ENCODE measurements at places on chromosomes 11 and 22.

- no peak for DNase-seq
Observed at GRCh38 chr11:74992852-74993251, 4.1 kb downstream of the NEU3 start.

GRCh38 chr11:12634329-12634728 lies 39.9 kb upstream of the TEAD1 start:
- no peak for DNase-seq

DNA sequence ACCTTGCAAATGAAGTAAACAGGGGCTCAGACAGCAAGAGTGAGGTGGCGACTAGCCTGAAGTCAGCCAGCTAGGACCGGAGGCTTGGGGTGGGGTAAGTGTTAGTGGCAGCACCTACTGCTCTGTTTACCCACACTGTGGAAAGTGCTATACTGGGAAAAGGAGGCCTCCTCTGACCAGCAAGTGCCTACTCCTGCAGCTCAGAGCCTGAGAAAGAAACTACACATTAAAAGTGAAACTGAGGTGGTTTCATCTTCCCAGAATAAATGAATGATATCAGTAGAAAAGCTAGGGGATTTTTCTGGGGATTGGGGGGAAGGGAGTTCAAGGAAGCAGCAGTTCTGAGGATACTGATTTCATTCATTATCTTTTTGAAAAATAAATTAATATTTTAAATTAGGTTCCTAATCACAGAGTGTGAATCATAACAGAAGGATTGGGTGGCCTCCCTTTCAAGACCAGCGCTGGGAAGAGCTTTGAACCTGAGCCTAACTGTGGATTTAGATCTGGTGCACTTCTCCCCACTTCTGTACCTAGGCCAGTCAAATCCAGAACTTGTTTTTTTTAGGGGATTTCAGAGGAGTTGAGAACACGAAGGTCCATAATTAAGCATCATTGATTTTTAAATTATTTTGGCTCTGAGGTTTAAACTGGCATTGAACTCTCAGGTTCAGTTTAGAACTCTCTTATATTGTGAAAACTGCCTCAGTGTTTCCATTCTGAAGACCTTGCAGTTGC lies 48.1 kb upstream of the GRAMD1B start:
- no peak for DNase-seq

GRCh38 chr11:130408401-130408890 lies 20.0 kb downstream of the ADAMTS8 start:
- no peak for DNase-seq

DNA sequence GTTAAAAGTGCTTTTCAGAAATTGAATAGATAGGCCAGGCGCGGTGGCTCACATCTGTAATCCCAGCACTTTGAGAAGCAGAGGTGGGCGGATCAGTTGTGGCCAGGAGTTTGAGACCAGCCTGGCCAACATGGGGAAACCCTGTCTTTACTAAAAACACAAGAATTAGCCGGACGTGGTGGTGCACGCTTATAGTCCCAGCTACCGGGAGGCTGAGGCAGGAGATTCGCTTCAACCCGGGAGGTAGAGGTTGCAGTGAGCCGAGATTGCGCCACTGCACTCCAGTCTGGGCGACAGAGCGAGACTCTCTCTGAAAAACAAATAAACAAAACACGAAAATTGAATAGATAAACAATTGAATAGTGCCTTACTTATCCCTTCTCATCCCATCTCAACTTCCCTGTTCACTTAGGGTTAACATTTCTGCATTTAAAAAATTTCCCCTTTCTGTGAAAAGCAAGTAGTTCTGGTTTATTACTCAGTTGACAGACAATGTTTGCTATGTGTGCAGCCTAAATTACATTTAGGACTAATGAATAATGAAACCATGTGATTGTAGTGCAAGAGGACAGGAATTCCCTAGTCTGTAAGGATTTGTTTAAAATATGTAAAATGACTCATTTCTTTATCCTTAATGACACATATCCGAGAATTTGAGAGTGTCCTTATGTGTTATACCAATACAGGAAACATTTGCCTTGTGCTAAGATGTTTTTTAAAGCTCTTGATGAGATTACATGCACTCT lies 6.0 kb downstream of the RNF169 start:
- DNase-seq = peak; percentile 91

DNA sequence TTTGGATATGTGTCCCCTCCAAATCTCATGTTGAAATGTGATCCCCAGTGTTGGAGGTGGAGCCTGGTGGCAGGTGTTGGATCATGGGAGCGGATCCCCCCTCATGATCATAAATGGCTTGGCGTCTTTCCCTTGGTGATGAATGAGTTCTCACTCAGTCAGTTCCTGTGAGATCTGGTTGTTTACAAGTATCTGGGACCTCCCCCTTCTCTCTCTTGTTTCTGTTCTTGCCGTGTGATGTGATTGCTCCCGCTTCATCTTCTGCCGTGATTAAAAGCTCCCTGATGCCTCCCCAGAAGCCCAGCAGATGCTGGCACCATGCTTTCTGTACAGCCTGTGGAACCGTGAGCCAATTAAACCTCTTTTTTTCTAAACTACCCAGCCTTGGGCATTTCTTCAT lies 102.2 kb downstream of the SEZ6L start:
- DNase-seq = no peak

- DNase-seq = peak; percentile 28
Observed at GRCh38 chr11:64444838-64445441, 86.0 kb downstream of the RPS6KA4 start.

- DNase-seq = no peak
Observed at GRCh38 chr11:12473381-12473780, 96.0 kb downstream of the PARVA start.

GRCh38 chr11:64656862-64657261 lies 65.8 kb downstream of the SLC22A12 start:
- DNase-seq = no peak

DNA sequence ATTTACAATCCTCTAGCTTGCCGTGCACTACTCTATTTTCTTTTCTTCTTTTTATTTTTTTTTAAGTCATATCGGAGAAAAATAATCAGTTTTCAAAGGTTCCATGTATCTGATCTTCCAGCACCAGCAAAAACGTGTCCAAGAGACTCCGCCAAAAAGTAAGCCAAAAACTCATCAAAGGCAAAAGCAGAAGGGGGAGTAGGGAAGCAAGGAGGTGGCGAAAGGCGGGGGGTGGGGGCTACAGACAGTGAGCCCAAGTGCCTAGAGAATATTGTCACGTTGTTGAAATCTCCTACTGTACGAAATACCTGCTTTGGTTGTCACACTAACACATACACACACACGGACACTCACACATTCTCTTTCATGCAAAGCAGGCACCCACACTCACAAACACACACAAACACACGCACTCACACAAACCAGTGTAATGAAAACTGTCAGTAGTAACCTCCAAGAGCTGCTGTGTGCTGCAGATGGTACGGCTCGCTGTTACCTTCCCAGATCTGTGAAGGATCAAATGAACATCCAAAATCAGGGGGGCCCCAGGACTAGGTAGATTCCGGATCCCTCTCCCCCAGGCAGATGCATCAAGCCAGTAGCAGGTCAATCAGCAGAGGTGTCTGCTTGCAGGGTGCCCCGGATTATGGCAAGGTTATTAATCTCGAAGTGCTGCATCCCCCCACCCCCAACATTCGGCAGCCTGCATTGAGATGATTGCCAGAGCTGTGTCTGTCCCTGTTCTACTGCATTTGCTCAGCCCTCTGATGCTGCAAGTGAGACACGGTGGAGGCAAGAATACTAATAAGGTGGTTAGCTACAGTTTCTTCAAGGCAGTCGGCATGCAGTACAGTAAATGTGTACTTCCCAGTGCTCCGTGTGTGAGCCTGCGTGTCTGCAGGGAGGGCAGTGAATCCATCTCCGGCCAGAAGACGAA lies at the start of gene LRRC4C:
Gene LRRC4C (minus strand): TSS at position 188 of the 937 bp plus-strand sequence.
- no peak for DNase-seq

DNA sequence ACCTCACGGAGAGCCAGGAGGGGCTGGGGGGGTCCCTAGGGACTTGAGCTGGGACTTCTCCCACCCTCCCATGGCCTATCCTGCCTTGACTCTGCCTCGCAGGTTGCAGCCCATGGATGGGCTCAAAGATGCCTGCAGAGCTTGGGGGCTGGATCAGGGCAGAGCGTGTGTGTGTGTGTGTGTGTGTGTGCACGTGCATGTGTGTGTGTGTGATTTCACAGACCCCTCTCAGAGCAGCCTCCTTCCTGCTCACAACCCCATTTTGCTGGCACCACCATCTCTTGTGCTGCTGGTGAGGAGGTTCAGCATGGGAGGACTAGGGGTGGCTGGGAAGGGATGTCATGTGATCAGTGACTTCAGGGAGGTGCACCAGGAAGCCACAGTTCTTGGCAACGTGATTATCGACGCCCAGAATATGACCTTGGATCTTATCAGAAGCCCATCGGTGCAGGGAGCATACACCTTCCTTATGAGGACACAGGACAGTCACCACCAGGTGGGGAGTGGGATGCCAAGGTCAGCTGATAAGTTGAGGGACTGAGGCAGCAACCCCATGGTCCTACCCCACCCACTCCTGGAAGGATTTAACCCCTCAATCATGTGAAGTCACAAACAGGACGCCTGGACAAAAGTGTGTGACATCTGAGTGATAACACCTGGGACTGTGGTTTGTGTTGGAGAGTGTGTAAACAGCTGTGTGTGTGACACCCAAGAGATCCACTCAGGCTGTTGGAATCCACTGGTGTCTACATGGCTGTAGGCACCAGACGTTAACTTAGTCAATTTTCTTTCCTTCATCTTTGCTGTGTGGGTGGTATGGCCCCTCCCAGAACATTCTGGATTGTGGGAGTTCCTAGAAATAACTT lies 1.8 kb upstream of the NAALADL1 start:
- DNase-seq = no peak

GRCh38 chr11:14687456-14687855 lies 43.9 kb downstream of the PDE3B start:
- no peak for DNase-seq

- no peak for DNase-seq
Observed at GRCh38 chr11:134369656-134370525, 38.1 kb downstream of the GLB1L2 start.

DNA sequence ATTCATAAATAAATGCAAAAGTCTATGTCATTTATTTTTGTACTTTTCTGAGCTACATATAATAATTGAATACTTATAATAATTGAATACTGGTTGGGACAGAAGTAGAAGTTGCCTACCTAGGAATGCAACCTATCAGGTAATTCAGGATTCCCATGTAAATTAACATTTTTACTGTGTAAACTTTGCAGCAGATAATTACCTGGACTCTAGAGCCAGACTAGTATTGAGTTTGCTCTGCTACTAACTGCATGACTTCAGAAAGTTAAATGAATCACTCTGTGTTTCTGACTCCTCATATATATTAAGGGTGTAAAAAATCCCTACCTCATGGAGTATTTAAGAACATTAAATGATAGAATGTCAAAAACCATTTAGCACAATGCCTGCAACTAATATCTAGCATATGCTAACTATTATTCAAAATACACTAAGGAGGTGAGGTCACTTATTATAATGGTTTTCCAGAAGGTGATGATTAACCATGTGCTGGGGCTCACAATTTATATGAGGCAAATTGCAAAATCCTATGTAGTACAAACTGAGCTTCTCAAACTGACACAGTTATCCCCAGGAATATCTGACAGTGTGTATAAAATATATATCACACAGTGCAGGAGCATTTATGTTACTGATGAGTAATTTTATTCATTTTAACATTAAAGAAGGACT lies 138.1 kb upstream of the ANO3 start:
- DNase-seq = no peak

DNA sequence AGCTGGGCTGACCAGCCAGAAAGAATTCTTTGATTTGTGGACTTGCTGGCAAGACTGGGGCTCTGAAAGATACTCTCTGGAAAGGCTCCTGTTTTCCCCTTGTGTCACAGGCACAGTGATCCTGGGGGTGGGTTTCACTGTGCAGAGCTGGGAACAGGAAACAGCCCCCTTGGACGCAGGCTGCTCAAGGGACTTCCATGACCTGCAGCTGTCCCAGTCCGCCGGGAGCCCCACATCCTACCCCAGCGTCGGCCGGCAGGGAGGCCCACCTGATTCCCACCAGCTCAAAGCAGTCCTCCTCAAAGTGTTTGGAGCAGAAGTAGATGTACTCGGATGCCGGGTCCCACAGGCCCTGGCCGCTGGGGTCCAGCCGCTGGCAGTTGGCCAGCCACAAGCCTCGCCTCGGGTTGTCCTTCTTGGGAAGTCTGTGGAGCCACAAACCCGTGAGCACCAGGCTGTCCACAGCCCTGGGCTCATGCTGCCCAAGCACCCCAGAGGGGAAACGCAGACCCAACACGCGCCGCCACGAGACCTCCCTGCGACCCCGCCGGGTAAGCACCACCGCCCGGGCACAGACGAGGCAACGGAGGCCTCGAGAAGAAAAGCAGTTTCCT lies 824 bp downstream of the THAP7 start:
- peak; percentile 25 for DNase-seq

GRCh38 chr11:108307751-108308150 lies 84.9 kb downstream of the ATM start:
- no peak for DNase-seq

DNA sequence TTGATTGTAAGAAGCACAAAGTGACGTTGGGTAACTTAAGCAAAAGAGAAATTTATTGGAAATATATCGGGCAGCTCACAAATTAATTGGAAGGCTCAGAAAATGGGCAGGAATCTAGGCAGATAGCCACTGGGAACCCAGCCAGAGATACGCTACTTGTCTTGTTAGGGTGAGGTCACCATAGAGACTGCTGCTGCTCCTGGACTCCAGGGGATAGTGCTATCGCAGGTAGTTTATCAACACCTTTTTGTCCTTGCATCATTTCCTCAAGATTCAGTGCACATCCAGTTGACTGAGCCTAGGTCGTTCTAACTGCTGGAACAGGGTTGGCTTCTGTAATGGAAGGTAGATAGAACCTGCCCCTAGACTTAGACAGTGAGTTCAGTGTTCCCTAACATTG lies 19.6 kb downstream of the AMOTL1 start:
- DNase-seq = no peak

DNA sequence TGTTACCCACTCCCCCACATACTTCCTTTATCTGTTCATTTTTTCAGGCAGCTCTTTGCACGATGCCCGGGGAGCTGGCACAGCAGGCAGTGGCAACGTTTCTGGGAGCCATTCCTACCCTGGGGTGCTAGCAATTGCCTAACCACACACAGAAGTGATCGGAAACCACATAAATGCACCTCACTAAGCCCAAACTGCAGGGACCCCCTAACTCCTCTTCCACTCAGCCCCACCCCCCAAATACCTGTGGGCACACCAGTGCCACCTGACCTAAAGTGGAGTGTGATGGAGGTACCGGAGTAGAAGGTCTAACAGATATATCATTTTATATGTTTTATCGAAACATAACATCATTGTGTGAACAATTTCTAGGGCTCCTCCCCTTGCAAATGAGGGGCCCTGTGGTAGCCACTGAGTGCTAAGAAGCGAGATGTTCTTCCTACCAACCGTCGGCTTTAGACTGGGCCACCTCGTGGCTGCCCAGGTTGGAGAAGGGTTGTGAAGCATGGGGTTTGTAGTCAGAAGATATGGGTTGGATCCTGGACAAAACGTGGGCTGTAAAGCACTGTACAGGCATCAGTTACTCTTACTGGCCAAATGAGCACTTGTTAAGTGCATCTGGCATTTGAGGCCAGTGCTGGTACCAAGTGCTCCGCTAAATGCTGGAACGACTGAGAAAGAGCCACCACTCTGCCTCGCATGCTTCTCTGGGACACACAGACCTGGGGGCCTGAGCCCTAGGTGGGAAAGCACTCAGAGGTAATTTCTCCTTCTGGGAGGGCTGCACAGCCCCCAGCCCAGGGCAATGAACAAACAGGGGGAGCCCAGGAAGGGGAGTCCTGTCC lies 2.8 kb downstream of the MRGPRD start:
- DNase-seq = no peak

Data from EL (cell line).